NCI-H748 treated with DMSO at 0.1 percent for 48 hours (cell line): ENCODE measurements at places on chromosomes 2 and 18.
A peak's percentile ranks its signal among the peaks of the same experiment; 100 is the strongest.

- DNase-seq, result no peak
These were observed 10.1 kb downstream of the RPL31 start for GRCh38 chr2:101012054-101012705.

DNA sequence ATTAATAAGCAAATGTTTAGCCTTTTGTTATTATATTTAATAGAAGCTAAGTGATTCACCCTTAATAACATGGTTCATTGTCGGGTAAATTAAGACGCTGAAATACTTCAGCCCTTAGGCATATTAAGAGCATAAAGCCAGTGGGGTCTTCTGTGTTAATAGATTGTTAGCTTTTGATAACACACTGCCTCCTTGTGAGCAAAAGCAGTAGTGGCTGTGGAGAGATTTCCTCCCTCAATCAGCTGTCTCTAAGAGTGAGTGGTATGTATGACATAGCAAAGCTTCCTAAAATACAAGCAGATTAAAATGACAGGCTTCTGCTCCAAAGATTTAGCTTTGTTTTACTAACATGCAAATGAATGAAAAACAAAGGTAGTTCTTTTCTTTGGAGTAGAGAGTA lies 143.7 kb upstream of the SYT4 start:
- peak; percentile 16 for DNase-seq

DNA sequence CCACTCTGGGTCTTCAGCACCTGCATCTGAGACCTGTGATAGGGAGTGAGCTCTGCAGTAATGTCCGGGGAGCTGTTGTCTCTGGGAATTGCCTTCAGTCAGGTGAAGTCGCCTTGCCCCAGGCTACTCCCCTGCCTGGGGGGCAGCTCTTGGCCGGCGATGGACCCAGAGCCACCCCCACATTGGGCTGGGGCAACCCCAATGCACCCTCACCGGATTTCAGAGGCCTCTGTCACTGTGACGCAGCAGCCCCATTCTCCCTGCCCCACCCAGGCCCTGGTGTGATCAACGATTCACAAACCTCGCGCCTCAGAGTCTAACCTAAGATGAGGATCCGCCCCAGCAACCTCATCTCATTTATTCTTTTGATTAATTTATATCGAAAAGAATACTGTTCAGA lies 303.6 kb downstream of the NDUFA10 start:
- DNase-seq, result no peak

GRCh38 chr2:217975626-217976025 lies 27.2 kb downstream of the TNS1 start:
- no peak for DNase-seq

- DNase-seq, result peak; percentile 90
These were observed 119.0 kb upstream of the ITGA6 start for GRCh38 chr2:172308253-172308935.

DNA sequence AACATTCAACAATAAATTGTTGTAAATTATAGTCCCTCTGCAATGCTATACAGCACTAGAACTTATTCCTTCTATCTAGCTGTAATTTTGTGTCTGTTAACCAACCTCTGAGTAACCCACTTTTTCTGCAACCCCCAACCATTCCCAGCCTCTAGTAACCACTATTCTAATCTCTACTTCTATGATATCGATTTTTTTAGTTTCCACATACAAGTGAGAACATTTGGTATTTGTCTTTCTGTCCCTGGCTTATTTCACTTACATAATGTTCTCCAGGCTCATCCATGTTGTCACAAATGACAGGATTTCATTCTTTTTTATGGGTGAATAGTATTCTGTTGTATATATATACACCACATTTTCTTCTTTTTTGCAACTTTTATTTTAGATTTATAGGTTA lies 147.6 kb downstream of the MAIP1 start:
- DNase-seq, result no peak

DNA sequence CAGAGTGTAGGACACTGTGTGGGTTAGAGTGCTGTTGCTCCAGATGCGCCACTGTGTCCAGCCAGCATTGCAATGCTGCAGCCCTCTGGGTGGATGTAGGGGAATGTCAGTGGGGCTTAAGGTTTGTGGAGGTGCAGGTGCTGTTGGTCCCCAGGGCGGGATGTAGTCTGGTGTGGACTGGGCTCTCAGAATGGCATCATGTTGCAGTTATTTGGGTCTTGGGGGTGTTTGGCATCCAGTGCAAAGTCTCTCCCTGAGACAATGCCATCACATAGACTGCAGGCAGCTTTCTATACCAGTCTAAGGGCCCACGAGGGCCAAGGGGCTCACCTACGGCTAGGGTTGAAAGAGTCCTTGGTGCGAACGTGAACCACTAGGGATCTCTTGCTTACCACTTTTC lies 275.3 kb downstream of the SOX11 start:
- no peak for DNase-seq

GRCh38 chr18:79560042-79560860 lies 119.4 kb upstream of the CTDP1 start:
- DNase-seq, result no peak

- DNase-seq, result no peak
These were observed 74.6 kb downstream of the L3MBTL4 start for GRCh38 chr18:6340121-6340520.

DNA sequence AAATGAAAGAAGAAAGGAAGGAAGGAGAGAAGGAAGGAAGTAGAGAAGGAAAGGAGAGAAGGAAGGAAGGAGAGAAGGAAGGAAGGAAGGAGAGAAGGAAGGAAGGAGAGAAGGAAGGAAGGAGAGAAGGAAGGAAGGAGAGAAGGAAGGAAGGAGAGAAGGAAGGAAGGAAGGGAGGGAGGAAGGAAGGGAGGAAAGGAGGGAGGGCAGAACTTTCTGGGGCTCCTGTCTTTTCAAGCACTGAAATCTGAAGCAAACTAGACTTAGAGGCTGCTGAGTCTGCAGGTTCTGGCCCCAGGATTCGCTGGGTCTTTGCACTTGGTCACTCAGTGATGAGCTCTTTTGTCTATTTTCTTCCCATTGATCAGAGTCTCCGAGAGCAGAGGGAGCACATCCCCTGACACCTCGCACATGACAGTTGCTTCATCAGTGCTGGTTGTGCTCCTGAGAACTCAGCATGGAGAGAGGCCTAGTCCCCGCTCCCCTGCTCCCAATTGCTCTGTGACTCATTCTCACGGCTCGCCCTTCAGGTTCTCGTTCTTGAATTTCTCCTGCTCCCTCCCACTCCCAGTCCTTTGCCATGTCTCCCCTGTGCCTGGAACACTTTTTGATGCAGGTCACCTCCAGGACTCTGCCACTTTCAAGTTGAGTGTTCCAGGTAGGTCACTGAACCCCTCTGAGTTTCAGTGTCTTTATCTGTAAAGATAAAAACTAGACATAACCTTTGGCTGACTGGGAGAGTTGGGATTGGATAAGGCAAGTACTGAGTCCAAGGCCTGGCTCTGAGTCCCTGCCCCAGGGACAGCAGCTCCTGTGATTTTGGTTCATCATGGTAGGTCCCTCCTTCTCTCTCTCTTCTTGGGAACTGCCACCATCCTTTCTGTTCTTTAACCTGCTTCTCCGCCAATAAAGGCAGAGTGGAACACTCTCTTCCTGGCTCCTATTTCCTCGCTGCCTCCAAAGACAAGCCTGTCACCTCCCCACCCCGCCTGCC lies 55.2 kb downstream of the TNP1 start:
- DNase-seq, result no peak

DNA sequence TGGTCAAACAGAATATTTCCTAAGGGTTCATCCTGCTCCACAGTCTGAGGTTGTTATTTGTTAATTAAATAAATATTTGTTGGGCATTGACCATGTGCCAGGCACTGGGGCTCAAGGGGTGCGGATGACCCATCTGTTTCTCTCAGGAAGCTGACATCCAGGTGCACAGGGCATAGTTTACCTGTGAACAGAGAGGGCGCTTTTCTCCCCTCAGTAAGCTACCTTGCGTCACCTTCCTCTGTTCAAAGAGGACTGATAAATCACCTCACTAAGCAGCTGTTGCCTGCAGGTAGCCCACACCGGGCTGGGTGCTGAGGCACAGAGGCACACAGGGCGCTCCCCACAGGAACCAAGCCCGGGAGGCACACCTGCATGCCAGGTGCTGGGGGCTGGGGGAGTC lies 41.6 kb downstream of the SH3RF3 start:
- no peak for DNase-seq

- no peak for DNase-seq
These were observed 20.9 kb upstream of the COL6A3 start for GRCh38 chr2:237434866-237435311.

DNA sequence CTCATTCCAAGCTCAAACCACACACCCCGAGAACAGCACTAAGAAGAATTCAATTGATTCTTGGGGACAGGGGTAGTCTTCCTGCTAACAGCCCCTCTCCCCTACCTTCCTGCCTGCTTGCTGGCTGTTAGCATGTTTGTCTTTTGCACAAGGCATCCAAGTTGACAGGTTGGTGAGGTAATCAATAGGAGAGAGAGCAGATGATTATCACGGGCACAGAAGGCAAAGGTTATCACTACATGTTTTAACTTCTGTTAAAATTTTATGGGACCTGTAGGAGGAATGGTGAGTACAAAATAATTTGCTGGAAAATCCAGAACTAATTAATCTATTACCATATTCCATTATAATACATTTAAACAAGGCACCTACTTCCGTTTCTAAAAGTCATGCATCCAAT lies 442.1 kb upstream of the TCF4 start:
- no peak for DNase-seq

- DNase-seq, result no peak
These were observed 255.8 kb upstream of the EPAS1 start for GRCh38 chr2:46041434-46041833.

DNA sequence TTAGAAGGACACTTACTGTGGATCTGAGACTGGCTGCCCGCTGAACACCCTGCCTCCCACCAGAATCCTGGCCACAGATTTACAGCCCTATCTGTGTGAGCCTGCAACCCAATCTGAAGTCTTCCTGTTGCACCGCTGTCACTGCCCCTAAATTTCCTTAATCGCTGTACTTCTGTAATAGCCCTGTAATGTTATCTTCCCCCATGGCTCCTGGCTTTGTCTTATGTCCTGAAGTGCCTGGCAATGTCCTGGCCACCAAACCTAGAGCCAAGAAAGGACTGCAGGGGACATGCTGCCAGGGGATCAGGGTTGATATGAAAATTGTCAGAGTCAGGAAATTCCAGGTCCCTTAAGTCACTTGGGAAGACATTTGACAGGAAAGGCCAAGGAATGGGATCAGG lies 52.7 kb downstream of the FHOD3 start:
- DNase-seq, result no peak

- no peak for DNase-seq
These were observed 49.8 kb downstream of the ZNF516 start for GRCh38 chr18:76445275-76445674.

DNA sequence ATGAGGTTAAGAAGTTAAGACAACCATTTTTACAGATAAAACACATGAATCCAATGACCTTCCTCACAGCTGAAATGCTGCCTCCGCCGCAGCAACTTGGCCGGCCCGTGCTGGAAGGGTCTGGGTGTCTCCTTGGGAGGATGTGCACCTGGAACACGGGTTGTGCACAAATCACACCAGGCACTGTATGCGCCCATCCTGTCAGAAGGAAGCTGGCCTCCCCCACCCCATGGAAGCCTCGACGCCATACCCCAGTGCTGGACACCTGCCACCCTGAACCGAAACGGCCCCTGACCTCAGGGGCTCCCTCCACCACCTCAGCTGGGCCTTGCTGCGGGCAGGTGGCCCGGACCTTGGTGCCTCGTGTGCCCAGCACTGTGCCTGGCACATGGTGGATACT lies 111.8 kb downstream of the PXDN start:
- no peak for DNase-seq
